ENCODE measurements at places on chromosomes 1 and 21.

- no peak for DNase-seq
Observed at GRCh38 chr21:29315131-29315749, 16.5 kb downstream of the BACH1 start.

- no peak for DNase-seq
Observed at GRCh38 chr1:177278626-177279390, 108.0 kb downstream of the BRINP2 start.

- no peak for DNase-seq
Observed at GRCh38 chr1:180899262-180899661, 13.4 kb upstream of the KIAA1614 start.

GRCh38 chr21:33688353-33688752 is 46.1 kb downstream of the ITSN1 start:
- DNase-seq, result no peak

DNA sequence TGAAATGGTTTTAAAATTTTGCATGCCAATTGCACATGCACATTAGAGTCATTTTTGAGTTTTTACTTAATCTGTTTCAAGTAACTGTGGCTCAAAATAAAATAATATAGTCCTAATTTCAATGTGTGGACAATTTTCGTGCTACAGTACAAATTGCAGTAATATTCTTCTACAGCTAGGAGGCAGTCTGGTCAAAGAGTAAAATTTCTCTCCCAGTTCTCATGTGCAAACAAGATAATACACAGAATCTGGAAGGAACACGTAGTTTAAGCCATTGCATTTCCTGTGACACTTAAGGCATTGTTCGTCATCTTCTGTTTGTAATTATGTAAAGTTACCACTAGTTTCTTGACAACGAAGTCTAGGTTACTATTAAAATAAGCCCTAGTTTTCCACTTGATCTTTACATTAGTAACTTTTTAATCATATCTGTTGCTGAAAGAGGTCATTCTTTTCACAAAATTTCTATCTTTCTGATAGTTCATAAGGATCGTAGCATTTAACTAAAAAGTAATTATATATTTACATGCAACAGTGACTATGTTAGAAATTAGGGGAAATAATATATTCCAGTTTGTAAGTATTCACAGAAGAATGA is 28.9 kb downstream of the ODR4 start:
- no peak for DNase-seq

DNA sequence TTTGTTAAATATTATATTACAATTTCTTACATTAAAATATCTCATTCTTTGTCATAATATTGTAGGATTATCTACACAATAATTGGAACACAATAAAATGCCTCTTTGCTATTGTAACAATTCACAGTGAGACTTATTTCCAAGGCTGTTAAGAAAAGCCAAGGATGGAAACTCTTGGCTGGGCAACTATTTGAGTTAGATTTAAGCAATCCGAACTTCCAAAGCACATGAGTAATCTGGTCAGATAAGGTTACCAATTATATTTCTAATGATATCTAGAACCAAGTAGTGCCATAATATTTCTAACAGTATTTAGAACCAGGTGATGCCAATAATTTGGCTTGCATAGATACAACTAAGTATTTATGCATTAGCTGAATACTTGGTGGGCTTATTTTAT is 154.7 kb upstream of the KCNK2 start:
- DNase-seq, result no peak

DNA sequence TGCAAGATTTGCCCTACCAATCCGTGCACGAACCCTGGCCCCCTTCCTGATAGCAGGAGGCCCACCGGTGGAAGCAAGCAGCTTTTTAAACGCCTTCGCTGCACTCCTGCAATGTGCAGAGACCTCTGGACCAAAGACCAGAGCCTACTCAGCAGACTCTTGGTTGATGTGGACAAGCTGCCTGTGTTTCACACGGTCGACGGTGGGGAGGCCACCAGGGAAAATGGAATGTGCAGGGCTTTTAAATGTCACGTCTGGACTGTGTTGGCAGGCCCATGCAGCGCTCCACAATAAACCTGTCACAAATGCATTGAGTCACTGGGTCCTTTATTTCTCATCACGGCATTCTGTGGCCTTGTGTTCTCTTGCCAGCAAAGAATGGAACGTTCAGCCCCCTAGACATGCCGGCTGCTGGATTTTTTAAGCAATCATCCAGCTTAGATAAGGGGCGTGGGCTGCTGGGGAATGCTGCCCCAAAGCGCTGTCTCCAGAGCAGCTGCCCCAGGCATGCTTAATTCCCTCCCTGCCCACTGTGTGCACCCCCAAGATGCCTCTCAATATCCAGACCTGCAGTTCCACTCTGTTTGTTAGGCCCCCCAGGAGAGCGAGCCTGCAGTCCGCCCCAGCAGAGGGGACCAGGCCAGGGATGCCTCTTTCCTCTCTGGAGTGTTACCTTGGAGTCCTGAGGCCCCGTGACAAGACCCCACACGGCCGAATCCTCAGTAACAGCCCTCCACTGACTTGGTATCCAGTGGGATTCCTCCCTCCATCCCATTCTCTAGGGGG is 71.3 kb downstream of the ATP5PO start:
- no peak for DNase-seq

DNA sequence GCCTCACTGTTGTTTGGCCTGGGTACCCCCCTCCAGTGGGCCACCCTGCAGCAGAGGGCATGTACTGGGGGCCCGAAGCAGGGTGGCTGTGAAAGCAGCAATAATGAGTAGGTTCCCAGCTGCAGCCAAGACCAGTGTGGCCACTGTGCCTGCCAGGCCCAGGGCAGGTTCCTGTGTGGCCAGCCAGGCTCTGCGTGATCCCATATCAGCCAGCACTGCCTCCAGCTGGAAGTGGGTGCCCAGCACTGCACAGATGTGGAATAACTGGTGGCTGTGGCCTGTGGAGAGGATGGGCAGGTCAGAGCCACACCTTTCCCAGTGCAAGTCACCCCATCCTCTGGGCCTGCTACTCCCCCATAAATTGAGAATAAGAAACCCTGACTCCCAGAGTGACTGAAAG is 2.1 kb downstream of the BGLAP start:
- DNase-seq, result no peak
